ENCODE measurements at places on chromosomes 7 and 10. TPM values are rescaled to one million over a fixed set of nuclear protein-coding genes. Genes with fewer than 3 reads are reported as not detected.

The WNT2 gene
- 1.4 TPM for total RNA-seq

The CCL24 gene
- total RNA-seq: not detected

The GDF10 gene
- total RNA-seq: not detected

The TBX20 gene
- total RNA-seq: 0.36 TPM

The KIF11 gene
- 18.3 TPM for total RNA-seq

The PRF1 gene
- total RNA-seq: not detected

The DMBT1 gene
- not detected for total RNA-seq

The FRA10AC1 gene
- total RNA-seq: 1.6 TPM

The PKD2L1 gene
- total RNA-seq: not detected

The EPHB6 gene
- total RNA-seq: under 0.01 TPM

The ABLIM1 gene
- 9.9 TPM for total RNA-seq

The NUPR2 gene
- not detected for total RNA-seq

The EBLN1 gene
- total RNA-seq: not detected

The CCDC172 gene
- total RNA-seq: not detected

The KLHL7 gene
- 29.2 TPM for total RNA-seq

The KIAA1549 gene
- 1.3 TPM for total RNA-seq

The NANOS1 gene
- total RNA-seq: under 0.01 TPM

The CALCR gene
- total RNA-seq: not detected

The ACSM6 gene
- total RNA-seq: not detected

The LIPF gene
- total RNA-seq: not detected

The SEC31B gene
- 1.1 TPM for total RNA-seq

The METTL27 gene
- 1.7 TPM for total RNA-seq

The ATE1 gene
- total RNA-seq: 27.8 TPM

The PDZD7 gene
- total RNA-seq: 0.83 TPM

The TASOR2 gene
- total RNA-seq: 53.6 TPM

The THSD7A gene
- 0.18 TPM for total RNA-seq

Measured in IMR-90 (cell line).